ENCODE measurements at places on chromosomes 7 and 10. TPM values are rescaled to one million over a fixed set of nuclear protein-coding genes. Genes with fewer than 3 reads are reported as not detected.

Gene MEIG1
- not detected for total RNA-seq

Gene FAM24A
- not detected for total RNA-seq

Gene PPP1R9A
- total RNA-seq: 2.6 TPM

Gene SPDYE8
- total RNA-seq: not detected

Gene WDR86
- not detected for total RNA-seq
